ENCODE measurements at places on chromosomes 1 and 21. TPM values are rescaled to one million over a fixed set of nuclear protein-coding genes. Genes with fewer than 3 reads are reported as not detected.

The LCE1A gene
- not detected for total RNA-seq

- no peak for DNase-seq
Observed at GRCh38 chr1:155877945-155878344, 18.6 kb downstream of the SYT11 start.

The PPIAL4G gene
- total RNA-seq, result not detected

- no peak for DNase-seq
Observed at GRCh38 chr1:235127203-235127602, 1.4 kb downstream of the TOMM20 start.

The FAM3B gene
- 6.1 TPM for total RNA-seq

DNA sequence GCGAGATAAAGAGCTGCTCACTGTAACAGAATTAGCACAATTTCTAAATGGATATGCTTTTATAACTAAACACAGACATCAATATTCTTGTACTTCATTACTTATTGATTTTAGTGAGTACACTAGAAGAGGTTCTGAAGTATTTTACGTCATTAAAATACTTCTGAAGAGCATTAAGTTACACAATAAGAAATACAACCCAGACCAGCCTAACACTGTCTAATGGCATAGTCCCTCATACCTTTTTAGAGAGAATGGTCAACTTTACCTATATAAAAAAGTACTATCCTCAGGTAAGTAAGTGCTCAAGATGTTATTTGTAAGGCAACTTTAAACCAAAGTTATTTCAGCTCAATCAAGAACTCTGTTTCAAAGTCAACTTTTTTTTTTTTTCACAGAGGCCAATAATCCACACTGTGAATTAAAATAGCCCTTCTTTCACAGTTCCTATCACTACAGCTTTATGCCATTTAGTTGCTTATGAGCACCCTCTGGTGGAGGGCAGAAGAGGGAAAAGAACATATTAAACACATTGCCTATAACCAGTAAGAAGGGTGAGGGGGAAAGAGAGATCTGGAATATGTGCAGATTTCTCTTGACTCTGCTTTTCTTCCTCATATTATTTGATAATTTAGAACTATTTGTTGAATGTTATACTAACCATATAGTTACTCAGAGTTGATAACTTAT, 182.1 kb upstream of the DMRTA2 start:
- peak; percentile 2 for DNase-seq

The TMEM269 gene
- total RNA-seq, result 0.04 TPM

The TNFRSF18 gene
- 0.67 TPM for total RNA-seq

DNA sequence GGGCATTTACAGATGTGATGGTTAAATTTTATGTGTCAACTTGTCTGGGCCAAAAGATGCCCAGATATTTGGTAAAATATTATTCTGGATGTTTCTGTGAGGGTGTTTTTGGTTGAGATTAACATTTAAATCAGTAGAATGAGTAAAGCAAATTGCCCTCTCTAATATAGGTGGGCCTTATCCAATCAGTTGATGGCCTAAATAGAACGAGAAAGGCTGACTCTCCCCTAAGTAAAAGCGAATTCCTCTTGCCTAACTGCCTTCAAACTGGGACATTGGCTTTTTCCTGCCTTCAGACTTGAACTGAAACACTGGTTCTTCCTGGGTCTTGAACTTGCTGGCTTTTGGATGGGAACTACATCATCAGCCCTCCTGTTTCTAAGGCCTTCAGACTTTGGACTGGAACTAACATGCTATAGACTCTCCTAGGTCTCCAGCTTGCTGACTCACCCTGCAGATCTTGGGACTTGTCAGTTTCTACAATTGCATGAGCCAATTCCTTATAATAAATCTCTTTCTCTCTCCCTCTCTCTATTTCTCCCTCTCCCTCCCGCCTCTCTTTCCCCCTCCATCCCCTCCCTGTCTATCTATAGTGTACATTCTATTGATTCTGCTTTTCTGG, 10.2 kb upstream of the NAV1 start:
- DNase-seq, result no peak

The MYBPH gene
- not detected for total RNA-seq

The VANGL2 gene
- 18.2 TPM for total RNA-seq

Measured in kidney epithelial cell (primary cell).